ENCODE measurements at places on chromosomes 12 and 14.

GRCh38 chr12:76706101-76706500 lies 57.8 kb upstream of the ZDHHC17 start:
- H3K4me1 ChIP-seq: no peaks in the 10 kb centered on the region
- H3K36me3 ChIP-seq: no peaks in the 10 kb centered on the region
- no peak overlapping the region for H3K27ac ChIP-seq
- DNase-seq: no peak

GRCh38 chr14:96741151-96741977 lies 55.8 kb upstream of the VRK1 start:
- H3K27me3 ChIP-seq: peaks cover 42% of the 10 kb centered on the region
- no peaks in the 10 kb centered on the region for H3K36me3 ChIP-seq
- DNase-seq: peak; percentile 64
- H3K4me3 ChIP-seq: peak overlapping the region; percentile 36
- H3K27ac ChIP-seq: no peak overlapping the region

DNA sequence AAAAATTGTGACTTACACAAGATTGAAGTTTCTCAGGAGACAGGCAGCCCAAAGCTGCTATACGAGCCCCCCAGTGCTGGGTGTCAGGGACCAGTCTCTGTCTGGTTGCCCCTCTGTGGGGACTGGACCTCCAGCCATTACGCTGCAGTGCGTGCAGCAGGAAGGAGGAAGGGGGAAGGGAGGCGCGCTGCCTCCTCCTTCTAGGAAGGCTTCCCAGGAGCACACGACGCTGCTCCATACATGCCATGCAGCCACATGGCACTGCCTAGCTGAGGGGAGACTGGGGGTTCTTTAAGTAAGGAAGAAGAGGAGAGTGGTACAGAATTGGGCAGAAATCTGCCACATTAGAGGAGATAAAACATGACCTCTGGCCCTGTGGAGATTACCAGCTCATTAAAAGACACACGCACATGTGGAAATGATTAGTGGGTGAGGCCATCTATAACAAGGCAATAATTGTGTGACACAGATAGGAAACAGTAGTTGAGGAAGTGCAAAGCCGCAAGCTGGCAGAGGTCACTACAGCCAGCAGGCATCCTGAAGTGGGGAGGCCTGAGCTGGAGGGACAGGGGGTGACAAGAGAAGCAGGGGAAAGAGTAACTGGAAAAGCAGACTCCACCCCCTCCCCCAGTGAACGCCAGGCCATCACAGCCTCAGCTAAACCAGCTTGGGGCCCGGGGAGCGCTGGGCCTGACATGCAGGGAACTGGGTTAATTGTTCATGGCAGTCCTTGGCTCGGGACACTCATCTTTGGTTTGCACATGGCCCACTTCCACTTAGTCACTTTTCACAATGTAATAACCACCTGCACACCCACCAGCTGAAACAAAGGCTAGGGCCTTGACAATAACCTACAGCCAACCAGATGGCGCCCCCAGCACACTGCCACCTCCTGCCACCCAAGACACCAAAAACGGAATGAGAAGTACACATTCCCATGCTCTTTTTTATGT lies 39.6 kb downstream of the CCDC88C start:
- peaks cover 98% of the 10 kb centered on the region for H3K4me1 ChIP-seq
- H3K27ac ChIP-seq: peak overlapping the region; percentile 3
- no peaks in the 10 kb centered on the region for H3K27me3 ChIP-seq
- DNase-seq: no peak

DNA sequence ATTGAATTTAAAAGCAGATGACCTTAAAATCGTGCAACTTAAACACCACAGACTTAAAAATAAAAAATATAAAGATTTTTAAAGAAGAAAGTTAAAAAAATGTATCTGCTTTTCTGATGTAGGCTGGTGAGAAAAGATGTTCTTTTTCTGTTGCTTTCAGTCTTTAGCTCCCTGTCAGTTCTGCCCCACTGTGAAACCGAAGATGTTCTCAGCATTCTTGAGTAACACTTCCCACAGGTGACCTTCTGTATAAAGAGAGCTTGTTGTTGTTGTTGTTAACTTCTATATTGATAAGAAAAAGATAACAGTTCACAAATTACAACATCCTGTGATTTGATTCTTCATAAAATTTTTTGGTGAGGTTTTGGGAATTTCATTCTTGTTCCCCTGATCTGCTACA lies 377.9 kb upstream of the RGS6 start:
- no peak overlapping the region for H3K4me3 ChIP-seq
- H3K4me1 ChIP-seq: peaks cover 48% of the 10 kb centered on the region
- DNase-seq: no peak

All from CD8-positive, alpha-beta memory T cell (primary cell).